Coronary artery (tissue), 2 donors: ENCODE measurements at places on chromosomes 2 and 18.

- DNase-seq = no peak
These were observed 181.9 kb downstream of the MEMO1 start for GRCh38 chr2:31828891-31829290.

GRCh38 chr2:38960609-38961320, 71.1 kb downstream of the ARHGEF33 start:
- DNase-seq = no peak

GRCh38 chr18:31206787-31207381, 44.2 kb upstream of the DSC1 start:
- DNase-seq = no peak

- no peak for DNase-seq
These were observed 335.8 kb downstream of the SMAD2 start for GRCh38 chr18:47594621-47595086.
